ENCODE measurements at places on chromosomes 3 and 15.

GRCh38 chr3:120909602-120909878 is 1.5 kb downstream of the STXBP5L start:
- DNase-seq: peak; percentile 16

DNA sequence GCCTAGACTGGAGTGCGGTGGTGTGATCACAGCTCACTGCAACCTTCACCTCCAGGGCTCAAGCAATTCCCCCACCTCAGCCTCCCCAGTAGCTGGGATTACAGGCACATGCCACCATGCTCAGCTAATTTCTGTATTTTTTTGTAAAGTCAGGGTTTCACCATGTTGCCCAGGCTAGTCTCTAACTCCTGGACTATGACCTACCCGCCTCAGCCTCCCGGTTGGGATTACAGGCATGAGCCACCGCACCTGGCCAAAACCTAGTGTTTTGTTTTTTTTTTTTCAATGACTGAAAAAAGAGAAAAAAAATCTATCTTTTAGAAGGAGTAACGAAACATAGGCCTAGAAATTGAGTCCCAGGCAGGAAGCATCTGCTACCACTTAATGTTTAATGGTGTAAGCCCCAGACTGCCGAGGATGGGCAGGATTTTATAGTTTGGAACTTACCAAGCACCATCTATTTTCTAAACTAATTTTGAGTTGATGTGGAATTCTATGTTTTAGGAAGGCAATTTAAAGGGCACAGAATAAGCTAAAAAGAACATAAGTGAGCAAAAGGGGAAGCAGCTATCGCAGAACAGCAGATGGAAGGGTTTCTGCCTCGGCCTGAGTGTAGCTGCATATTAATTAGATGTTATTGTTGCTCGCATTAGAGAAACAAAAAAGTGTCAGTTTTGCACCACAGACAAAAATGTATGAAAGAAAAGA is 24.2 kb upstream of the CA12 start:
- no peak for DNase-seq

GRCh38 chr3:129629011-129629410 is 22.5 kb upstream of the PLXND1 start:
- DNase-seq: no peak

DNA sequence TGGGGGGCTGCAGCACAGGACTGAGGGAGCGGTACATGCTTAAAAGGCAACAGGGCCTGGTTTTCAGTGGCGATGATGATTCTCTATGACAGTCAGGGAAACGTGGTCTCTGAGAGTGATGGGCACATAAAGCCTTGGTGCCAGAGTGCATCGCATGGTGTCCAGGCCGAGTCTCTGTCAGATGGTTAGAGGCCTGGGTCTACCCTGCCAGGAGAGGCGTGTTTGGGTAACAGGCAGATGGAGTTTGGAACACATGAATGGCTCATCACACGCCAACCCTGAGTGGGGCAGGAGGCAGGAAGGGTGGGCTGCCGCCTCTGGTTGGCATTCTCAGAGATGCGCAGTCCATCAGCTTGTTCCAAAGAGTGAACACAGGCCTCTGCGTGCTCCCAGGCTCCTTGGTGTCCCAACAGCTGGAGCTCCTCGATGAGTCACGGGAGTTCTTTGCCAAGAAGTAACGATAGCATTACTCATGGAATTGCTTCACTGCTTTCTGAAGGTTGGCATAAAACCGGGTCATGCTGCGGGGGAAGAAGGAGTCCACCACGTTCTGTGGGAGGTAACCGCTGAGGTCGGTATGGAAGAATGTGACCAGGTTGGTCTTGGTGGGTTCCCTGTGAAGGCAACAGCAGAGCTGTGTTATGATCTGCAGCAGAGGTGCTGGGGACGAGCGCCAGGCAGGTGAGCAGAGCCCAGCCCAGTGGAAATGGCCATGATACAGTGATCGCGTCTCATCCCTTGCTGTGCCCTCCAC is 11.0 kb downstream of the STARD5 start:
- no peak for DNase-seq

DNA sequence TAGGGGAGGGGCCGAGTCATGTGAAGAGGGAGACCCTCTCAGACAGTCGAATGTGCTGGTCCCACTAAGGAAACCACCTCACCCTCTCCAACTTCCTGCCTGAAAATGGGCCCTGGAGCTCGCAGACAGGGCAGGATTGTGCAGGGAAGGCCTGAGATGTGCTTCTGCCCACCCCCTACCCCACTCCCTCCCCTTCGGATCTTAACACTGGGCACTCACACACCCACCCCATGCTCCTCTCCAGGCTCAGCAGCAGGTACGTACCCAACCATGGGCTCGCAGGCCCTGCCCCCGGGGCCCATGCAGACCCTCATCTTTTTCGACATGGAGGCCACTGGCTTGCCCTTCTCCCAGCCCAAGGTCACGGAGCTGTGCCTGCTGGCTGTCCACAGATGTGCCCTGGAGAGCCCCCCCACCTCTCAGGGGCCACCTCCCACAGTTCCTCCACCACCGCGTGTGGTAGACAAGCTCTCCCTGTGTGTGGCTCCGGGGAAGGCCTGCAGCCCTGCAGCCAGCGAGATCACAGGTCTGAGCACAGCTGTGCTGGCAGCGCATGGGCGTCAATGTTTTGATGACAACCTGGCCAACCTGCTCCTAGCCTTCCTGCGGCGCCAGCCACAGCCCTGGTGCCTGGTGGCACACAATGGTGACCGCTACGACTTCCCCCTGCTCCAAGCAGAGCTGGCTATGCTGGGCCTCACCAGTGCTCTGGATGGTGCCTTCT is 20.0 kb downstream of the ATRIP start:
- no peak for DNase-seq

DNA sequence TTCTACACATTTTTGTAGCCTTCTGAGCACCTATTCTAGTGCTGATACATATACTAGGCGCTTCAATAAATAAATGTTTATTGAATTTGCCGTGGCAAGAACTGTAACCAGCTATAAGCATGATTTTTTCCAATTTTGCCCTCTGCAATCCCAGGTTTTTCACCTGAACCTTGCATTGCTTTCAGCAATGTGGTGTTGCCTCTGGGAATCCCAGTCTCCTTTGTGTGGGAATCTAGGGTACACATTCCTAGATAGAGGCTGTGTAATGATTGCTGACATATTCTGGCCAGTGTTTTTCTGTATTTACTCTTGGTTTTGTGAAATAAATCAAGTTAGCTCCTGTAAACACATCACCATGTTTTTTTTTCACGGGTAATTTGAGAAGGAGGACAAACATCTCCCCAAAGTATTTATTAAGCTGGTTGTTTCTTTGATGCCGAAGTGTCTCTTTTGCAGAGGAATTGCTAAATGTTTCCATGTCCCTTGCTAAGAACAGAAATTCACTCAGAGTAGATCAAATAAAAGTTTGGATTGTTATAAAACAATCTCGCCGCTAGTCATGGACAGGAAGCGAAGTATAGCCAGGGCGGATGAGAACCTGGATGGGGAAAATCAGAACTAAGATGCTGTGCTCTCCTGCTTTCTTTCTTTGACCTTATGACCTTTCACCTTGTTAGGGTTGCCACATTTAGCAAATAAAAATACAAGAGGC is 1.2 kb downstream of the CFAP91 start:
- no peak for DNase-seq

Measured in NCI-H1105 (cell line).